HCT116 (cell line): ENCODE measurements at places on chromosomes 12 and 14. TPM values are rescaled to one million over a fixed set of nuclear protein-coding genes. Genes with fewer than 3 reads are reported as not detected.

- no peaks in the 10 kb centered on the region for H3K27me3 ChIP-seq
- no peak overlapping the region for H3K4me3 ChIP-seq
- no peaks in the 10 kb centered on the region for H3K4me1 ChIP-seq
- H3K36me3 ChIP-seq, result peaks cover 14% of the 10 kb centered on the region; the same call in 1 of the 2 replicates
- no peak overlapping the region for H3K27ac ChIP-seq
Observed at GRCh38 chr12:71768900-71769299, 14.2 kb downstream of the RAB21 start.

- H3K27me3 ChIP-seq, result no peaks in the 10 kb centered on the region
- DNase-seq, result no peak
- H3K4me3 ChIP-seq, result no peak overlapping the region
- H3K27ac ChIP-seq, result no peak overlapping the region
- H3K36me3 ChIP-seq, result no peaks in the 10 kb centered on the region
- peaks cover 10% of the 10 kb centered on the region for H3K4me1 ChIP-seq
Observed at GRCh38 chr14:68283378-68284123, 464.0 kb downstream of the RAD51B start.

- no peaks in the 10 kb centered on the region for H3K4me1 ChIP-seq
- no peaks in the 10 kb centered on the region for H3K36me3 ChIP-seq
- H3K27ac ChIP-seq, result no peak overlapping the region
- H3K4me3 ChIP-seq, result no peak overlapping the region
Observed at GRCh38 chr12:109744026-109744425, 30.4 kb downstream of the FAM222A start.

DNA sequence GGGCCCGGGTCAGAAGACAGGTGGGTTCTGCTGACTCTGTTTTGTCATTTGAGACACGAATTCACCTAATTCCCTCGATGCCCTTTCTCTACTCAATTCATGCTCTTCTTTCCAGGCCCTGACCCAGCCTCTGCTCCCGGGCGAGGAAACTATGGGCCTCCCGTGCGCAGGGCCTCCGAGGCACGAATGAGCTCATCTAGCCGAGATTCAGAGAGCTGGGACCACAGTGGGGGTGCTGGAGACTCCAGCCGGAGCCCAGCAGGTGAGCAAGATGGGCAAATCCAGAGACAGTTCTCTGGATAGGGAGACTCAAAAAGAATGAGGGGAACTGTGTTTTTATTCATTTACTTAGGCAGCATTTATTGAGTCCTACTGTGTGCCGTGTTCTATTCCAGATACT lies 37.0 kb upstream of the OAS1 start:
- no peak overlapping the region for H3K4me3 ChIP-seq
- H3K36me3 ChIP-seq, result no peaks in the 10 kb centered on the region
- no peak overlapping the region for H3K27ac ChIP-seq
- H3K27me3 ChIP-seq, result peaks cover 88% of the 10 kb centered on the region
- DNase-seq, result no peak

DNA sequence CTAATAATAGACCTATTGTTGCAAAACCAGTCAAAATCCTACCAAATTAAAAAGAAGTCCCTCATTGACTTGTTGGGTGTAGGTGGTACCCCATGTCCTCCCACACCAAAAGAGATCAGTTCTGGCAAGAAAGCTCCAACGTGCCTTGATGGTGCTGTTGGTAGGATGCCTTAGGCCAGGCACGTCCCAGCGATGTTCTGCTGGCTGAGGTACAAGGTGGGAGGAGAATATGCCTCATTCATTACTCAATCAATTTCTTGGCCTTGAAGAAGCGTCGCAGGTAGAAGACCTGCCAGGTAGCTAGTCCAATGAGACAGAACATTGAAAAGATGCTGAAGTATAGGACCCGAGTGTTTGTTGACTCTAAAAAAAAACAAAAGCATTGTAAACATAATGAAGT lies 7.8 kb upstream of the NEK9 start:
- no peaks in the 10 kb centered on the region for H3K4me1 ChIP-seq
- no peak overlapping the region for H3K27ac ChIP-seq
- DNase-seq, result no peak
- H3K27me3 ChIP-seq, result no peaks in the 10 kb centered on the region

DNA sequence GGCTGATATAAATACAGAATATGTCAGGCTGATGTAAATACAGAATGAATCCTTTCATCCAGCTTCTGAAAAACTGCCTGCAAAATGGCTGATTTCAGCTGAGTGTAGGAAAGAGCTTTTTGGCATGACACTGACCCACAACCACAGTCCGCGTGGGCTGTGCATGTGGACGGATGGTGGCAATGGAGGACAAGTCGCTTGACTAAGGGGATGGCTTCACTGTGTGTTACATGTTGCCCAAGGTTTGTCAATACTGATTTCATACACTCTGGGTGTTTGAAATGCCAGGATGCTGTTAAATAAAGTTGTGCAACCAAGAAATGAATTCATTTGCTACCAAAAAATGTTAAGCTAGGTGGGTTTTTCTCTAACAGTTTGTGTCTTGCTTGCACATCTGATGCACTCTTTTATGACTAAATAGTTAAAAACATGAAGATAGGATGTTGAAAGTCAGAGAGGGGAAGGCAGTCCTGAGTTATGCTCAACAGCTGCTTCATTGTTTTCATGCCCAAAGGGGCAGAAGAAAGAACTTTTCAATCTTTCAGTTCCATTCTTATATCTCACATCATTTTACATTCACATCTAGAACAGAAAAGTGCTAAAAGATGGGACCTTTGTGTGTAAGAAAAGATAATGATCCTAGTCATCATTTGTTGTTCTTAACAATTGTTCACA lies 36.5 kb upstream of the OVCH1 start:
- no peak overlapping the region for H3K27ac ChIP-seq
- no peaks in the 10 kb centered on the region; the same call in 1 of the 2 replicates for H3K27me3 ChIP-seq
- H3K4me3 ChIP-seq, result no peak overlapping the region
- no peaks in the 10 kb centered on the region for H3K4me1 ChIP-seq

DNA sequence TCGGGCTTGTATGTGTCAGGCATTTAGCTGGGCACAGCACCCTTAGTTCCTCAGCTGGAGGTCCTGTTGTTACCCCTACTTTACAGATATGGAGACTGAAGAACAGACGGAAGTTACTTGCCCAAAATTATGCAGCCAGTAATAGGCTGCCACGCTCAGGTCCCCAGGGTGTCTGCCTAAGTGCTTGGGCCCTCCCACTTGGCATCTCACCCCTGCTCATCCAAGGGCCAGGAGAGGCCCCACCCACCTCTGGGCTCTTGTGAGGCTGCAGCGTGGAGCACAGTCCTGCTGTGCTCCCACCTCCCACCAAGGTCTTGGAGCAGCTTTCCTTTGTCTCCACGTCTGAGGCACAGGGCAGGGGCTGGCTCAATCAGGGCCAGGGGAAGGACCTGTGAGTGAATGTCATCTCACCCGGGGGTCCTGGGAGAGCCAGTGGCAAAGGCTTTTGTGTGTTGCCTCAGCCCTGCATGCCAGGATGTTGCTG lies 64.6 kb downstream of the BEGAIN start:
- no peaks in the 10 kb centered on the region for H3K27me3 ChIP-seq
- no peak for DNase-seq
- H3K36me3 ChIP-seq, result no peaks in the 10 kb centered on the region
- H3K4me3 ChIP-seq, result no peak overlapping the region

DNA sequence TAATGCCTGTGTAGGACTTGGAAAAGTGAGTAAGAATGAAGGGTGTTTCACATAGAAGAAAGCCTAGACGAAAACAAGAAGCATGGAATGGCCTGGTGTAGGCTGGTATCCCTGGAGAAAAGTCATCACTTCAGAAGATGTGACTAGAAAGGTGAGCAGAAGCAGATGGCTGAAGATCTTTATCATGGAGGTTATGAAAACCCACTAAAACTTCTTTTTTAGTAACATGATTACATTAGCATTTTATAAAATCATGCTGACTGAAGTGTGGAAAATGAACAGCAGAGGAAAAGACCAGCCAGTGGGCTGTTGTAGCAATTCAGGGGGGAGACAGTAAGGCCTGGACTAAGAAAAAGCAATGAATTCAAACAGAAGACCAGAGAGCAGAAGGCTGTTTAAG lies 114.5 kb upstream of the G2E3 start:
- H3K36me3 ChIP-seq, result no peaks in the 10 kb centered on the region
- peaks cover 44% of the 10 kb centered on the region for H3K27me3 ChIP-seq
- no peak for DNase-seq
- no peaks in the 10 kb centered on the region for H3K4me1 ChIP-seq

- H3K4me3 ChIP-seq, result no peak overlapping the region
- H3K36me3 ChIP-seq, result no peaks in the 10 kb centered on the region
- H3K27me3 ChIP-seq, result peaks cover 88% of the 10 kb centered on the region
- no peak for DNase-seq
Observed at GRCh38 chr12:112677050-112677765, 114.3 kb upstream of the RPH3A start.

DNA sequence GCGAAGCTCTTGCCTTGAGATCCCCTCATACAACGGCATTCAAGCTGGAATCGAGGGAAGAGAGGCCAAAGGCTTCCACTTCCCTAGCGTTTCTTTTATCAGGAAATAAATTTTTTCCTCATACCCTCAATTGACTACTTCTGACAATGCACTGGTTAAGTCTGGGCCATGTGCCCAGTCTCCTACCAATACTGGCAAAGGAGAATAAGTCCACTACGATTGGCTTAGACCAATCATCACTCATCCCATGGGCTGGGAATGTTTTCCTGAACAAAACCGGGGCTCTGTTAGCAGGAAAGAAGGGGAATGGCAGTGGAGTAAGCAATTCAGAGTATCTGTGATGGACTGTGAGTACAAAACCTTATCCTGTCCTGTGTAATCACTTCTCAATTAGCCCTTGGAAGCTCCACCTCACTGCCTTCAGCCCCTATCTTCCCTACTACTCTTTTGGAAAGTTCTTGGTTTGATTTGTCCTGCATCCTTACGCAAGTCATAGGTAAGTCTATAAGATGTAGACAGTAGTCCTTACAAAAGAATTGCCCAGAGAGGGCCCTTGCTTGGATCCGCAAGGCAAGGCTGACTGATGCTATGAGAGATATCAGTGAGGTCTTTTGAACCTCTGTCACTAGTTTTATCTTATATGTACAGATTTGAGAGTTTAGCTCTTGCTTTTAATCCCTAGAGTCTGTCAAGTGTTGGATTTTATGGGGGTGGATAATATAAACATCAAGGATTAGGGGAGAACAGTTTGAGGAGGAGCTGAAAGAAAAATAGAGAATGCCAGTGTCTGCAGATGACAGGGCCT lies 36.3 kb upstream of the CDK17 start:
- H3K4me3 ChIP-seq, result no peak overlapping the region
- H3K27ac ChIP-seq, result no peak overlapping the region
- DNase-seq, result no peak
- H3K36me3 ChIP-seq, result no peaks in the 10 kb centered on the region

DNA sequence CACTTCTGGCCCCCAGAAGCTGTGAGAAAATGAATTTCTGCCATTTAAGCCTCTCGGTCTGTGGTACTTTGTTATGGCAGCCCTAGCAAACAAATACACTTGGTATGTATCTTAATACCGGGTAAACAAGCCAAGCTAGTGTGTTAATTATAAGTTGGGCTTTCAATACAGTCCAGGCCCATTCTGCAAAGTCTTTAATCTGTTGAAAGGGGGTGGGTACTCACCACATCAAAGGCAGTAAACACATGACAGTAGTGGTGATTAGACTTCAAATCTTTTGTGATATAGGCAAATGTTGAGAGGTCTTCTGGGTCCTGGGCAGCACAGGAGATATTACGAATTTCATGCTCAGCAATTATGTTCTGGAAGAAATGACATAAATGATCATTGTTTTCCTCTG lies 127.7 kb downstream of the APAF1 start:
- H3K27ac ChIP-seq, result no peak overlapping the region
- DNase-seq, result no peak
- H3K4me3 ChIP-seq, result no peak overlapping the region

- H3K4me1 ChIP-seq, result no peaks in the 10 kb centered on the region
- no peaks in the 10 kb centered on the region for H3K36me3 ChIP-seq
- peaks cover 31% of the 10 kb centered on the region; the same call in 1 of the 2 replicates for H3K27me3 ChIP-seq
- H3K4me3 ChIP-seq, result no peak overlapping the region
- DNase-seq, result no peak
- no peak overlapping the region for H3K27ac ChIP-seq
Observed at GRCh38 chr12:4169959-4170358, 103.6 kb upstream of the CCND2 start.

GRCh38 chr12:118120579-118121363 lies 15.2 kb upstream of the PEBP1 start:
- peaks cover 10% of the 10 kb centered on the region for H3K4me1 ChIP-seq
- H3K4me3 ChIP-seq, result no peak overlapping the region
- peak overlapping the region; percentile 36; the same call in 1 of the 2 replicates for H3K27ac ChIP-seq
- no peaks in the 10 kb centered on the region for H3K36me3 ChIP-seq

- no peaks in the 10 kb centered on the region for H3K4me1 ChIP-seq
- no peak overlapping the region for H3K4me3 ChIP-seq
- H3K27me3 ChIP-seq, result peaks cover 86% of the 10 kb centered on the region
- H3K27ac ChIP-seq, result no peak overlapping the region
- H3K36me3 ChIP-seq, result no peaks in the 10 kb centered on the region
Observed at GRCh38 chr12:3931206-3931605, 58.0 kb upstream of the PARP11 start.

DNA sequence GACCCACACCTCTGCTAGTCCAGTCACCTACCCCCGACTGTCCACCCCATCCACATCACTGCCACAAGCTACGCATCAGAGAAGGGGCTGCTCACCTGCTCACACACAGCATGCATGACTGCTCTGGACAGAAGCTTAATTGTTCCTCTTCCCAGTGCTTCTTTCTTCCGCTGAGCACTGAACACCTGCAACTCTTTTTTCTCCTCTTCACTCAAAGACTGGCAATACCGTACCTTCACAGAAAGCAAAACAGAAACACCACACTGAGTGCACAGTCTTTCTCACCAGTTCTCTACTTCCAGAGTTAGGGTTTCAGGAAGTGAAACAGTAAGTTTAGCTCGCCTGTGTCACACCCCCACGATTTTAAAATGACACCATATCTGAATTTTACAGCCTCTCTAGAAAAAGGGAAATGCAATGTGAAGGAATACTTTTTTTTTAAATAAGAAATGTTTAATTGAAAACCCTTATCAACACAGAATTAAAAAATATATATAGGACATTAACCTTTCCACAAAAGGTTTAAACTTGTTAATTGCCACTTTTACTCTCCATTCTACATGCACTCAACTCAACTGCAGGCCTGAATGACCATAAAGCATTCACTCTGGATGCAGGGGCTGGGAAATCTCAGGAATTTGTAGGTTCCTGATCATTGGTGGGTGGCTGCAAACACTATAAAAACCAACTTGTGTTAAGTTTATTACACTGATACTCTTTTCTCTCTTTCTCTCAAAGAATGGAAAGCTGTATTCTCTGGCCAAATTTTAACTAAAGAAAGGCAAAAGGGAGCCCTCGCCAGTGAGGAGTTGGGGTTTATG lies 120.0 kb downstream of the PRICKLE1 start:
- no peaks in the 10 kb centered on the region for H3K27me3 ChIP-seq
- DNase-seq, result no peak
- no peak overlapping the region for H3K27ac ChIP-seq

- no peaks in the 10 kb centered on the region for H3K27me3 ChIP-seq
- H3K36me3 ChIP-seq, result no peaks in the 10 kb centered on the region
- no peak for DNase-seq
- H3K4me1 ChIP-seq, result no peaks in the 10 kb centered on the region
Observed at GRCh38 chr12:72281126-72281525, 9.0 kb downstream of the TRHDE start.

KRT82 gene
- not detected for total RNA-seq

MUCL1 gene
- total RNA-seq, result not detected

SNW1 gene
- 102 TPM for total RNA-seq

XRCC3 gene
- 48.7 TPM for total RNA-seq

ZC2HC1C gene
- total RNA-seq, result 0.98 TPM

TC2N gene
- 15.9 TPM for total RNA-seq

PPM1H gene
- total RNA-seq, result 8.0 TPM

HOXC12 gene
- not detected for total RNA-seq
